ENCODE measurements at places on chromosomes 5 and 9.

DNA sequence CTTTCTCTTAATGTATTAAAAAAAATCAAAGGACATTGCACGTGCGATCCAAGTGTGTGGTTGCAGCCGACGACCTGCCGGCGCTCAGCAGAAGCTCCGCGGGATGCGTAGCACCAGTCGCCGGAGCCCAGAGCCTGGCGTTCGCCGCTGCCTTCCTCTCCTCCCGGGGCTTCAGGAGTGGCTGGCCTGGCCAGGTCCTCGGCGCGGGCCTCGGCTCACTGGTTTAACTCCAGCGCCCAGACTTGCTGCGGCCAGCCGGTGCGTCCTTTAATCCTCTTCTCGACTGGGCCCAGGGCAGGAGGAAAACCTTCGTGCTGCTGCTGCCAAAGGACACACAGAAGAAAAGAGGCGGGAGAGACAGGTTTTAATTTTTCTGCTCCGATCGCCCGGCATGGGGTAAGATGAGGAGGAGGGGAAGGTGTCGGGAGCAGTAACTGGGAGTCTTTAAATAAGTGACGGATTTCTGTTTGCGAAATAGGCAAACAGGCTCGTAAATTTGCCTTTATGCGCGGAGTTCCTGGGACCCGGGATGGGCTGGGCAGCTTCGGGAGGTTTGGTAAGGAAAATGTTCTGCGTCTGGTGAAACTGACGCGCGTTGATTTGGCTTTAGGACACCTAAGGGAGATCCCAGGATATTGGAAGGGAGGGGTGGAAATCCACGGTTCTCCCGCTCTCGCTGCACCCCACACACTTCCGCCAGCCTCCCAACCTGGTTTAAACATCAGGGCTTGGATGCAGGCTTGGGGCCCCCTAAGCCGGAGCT, 2.3 kb downstream of the HAND1 start:
- no peak for DNase-seq

GRCh38 chr5:158382473-158382872, 523.5 kb upstream of the CLINT1 start:
- DNase-seq = no peak

DNA sequence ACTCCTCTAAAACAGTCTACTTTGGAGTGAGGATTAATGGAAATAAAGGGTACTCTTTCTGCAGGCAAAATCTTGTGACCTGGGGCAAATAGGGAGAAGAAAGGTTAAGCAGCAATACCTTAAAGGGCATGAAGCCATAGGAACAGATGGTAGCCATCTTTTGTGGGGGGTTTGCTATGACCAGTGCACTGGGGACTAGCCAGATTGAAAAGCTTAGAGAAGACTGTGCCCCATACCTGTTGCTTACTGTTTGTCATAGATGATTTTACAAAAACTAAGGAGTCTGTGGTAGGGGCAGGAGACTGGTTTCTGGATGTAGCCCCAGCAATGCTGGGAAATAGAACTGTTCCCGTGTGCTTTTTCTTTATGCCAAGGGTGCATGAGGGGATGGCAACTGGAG, 58.6 kb downstream of the PAM start:
- no peak for DNase-seq

GRCh38 chr5:143181173-143181572, 222.3 kb downstream of the NR3C1 start:
- DNase-seq = no peak

GRCh38 chr5:107381189-107381856, 289.4 kb downstream of the EFNA5 start:
- no peak for DNase-seq

- no peak for DNase-seq
Measured at GRCh38 chr5:89080467-89081116, 197.6 kb upstream of the MEF2C start.

DNA sequence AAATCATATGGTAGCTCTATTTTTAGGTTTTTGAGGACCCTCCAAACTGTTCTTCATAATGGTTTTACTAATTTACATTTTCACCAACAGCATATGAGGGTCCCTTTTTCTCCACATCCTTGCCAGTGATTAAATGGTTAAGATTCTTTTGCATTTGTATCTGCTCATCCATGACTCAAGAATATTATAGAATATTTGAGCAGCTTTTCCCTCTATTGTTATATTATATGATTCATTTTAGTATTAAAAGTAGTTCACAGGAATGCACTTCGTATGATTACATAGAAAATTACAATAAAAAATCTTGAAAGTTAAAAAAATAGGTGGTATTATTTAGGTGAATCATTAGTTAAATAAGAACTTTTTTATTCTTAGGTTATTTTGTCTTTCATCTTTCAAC, 140.7 kb downstream of the WDR70 start:
- DNase-seq = no peak

DNA sequence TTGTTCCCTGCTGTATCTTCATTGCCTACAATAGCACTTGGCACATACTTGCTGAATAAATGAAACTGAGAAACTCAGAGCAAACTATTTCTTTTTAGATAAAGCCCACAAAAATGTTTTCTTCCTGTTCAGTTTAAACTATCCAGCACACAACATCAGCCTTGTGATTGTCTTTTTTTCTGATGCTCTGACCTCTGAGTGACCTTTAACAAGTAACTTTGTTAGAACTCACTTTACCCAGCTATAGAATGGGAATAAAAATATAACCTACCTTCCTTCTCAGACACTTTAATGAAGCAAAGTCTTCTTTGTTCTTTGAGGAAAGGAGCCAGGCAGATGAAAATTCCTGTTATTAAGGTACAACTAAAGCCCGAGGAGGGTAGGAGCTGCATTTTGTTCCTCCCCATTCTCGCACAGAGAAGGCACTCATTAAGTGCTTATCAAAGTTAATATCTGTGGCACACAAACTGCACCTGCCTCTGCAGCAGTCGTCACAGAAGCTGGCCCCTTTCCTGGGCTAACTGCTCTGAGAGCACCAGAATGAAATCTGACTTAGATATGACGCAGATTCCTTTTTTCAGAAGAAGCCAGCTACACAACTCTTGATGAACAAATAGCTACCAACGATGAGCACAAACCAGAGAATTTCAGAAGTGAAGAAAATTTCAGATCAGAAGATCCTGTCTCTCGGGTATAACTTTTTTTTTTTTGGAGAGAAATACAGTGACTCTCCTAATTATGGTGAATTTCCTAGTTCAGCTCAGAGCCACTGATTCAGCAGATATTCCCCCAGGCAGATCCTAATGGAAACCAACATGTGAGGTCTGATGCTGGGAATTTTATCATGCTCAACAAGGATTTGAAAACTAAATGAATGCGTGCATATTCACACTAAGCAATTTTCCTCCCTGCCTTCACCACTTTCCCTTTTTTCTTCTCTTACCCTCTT, 31.0 kb upstream of the NR3C1 start:
- no peak for DNase-seq

DNA sequence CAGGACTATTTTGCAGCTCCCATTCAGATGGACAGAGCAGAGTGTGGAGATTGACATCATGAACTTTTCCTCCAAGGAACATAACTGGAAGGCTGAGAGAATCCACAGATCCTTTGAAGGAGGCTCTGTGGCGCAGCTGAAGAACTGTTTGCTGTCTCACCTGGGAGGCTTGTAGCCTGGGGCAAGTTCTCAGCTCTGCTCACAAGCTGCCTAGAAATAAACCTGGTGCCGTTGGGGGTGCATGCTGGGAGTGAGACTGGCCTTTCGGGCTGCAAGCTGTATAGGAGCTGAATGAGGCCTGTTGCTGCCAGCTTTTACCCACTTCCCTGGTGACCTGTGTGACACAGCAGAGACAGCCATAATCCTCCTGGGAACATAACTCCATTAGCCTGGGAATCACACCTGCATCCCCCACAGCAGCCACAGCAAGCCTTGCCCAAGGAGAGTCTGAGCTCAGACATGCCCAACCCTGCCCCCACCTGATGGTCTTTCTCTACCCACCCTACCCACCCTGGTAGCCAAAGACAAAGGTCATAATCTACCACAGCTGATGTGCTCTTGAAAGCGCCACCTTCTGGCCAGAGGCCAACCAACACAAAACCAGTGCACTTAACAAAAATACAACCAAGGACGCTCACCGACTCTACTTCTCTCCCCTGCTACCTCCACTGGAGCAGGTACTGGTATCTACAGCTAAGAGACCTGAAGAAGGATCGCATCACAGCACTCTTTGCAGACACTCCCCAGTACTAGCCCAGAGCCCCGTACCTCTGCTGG, 205.1 kb upstream of the MRPS30 start:
- no peak for DNase-seq

DNA sequence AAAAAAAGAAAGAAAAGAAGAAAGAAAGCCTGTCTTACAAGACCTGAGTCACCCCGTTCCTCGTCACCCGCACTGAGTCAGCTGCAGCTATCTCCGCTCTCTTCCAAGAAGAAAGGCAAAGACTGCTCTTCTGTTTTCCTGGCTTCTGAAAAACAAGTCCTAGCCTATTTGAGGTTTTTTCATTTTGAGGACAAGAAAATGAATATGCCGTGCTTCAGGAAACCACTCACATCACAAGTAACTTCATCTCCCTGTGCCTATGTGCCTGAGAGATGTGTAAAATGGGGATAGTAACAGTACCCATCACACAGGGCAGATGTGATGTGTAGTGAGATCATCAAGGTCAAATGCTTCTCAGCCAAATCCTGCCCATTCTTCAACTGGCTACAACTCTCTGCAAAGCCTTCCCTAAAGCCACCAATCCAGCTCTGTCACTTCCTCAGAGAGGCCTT, 78.4 kb downstream of the GLDC start:
- no peak for DNase-seq

DNA sequence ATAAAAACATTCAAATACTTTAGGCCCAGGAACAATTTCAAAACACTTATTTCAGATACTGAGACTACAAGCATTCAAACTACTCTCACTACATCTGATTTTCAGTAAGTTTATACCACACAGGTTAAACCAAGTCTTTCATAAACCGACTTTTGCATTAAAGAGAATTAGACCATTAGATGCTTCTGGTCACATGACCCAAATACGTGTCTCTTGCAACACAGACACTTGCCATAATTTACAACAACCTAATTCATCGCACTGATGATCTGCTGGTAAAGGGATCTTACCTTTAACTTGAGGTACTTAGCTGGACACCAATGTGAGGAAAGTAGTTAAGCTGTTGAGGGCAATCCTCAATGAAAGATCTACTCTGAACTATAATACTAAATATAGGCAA, 3.2 kb downstream of the HNRNPH1 start:
- no peak for DNase-seq

- DNase-seq = no peak
Measured at GRCh38 chr5:18745042-18745987, 1111.1 kb downstream of the TAF11L14 start.

GRCh38 chr9:89544279-89544661, 46.4 kb upstream of the SEMA4D start:
- no peak for DNase-seq

DNA sequence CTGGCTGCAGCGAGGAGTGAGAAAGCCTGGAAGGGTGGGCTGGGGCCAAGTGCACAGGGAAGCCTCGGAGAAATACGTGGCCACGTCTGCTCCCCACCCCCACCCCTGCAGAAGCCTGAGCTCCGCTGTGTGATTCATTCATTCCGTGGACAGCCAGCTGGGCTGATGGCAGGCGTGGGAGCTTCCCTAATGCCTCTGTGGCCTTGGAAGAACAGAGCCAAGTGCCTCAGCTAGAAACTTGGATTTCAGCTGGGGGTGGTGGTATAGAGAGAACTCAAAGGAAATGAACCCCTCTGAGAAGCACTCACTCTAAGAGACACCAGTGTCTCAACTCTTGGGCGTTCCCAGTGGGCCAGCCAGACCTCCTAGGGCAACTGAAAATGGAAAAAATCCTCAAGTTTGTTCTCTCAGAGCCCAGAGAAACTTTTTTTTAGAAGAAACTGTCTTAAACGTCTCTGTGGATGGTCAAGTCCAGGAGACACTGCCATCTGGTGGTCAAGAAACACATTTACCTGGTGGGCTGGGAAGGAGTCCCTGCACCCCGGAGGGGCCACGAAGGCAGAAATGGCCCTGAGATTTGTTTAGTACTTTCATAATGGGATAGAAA, 18.0 kb downstream of the ATOX1 start:
- DNase-seq = peak; percentile 44

DNA sequence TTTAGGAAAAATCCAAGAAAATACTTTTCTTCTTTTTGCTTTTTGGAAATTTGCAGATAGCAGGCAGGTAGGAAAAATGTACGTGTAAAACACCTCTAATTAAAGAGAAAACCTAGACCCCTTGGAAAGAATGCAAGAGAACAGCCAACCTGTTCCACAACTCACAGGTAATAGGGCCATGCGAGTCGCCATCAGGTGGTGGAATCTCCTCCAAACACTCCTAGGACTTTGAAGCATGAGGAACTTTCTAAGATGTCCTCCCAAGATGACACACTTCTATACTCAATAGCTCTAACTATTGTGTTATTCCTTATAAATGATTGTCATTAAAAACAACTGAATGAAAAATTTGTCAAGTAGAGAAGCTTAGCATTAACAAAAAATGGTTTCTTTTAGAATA, 174.0 kb downstream of the TMC1 start:
- no peak for DNase-seq

GRCh38 chr5:77423022-77423750, 68.9 kb downstream of the WDR41 start:
- no peak for DNase-seq

DNA sequence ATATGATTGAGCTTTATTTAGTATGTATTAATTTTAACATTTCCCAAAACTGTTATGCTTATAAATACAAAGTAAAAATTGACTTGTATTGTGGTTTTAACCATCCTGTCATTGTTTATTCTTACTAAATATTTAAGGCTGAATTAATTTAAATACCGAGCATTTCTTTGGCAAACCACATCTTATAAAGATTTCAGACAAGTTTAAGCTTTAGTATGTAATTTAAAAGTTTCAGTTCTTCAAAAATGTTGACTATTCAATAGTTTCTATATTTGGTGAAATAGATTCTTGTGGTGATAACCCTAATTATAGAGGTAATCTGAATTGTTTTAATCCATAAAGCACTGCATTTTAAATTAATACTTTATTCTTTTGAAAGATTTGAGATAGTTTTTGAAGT, 65.5 kb downstream of the CCNH start:
- DNase-seq = no peak

- DNase-seq = no peak
Measured at GRCh38 chr9:4886698-4887097, 94.0 kb downstream of the RCL1 start.

GRCh38 chr5:103035701-103036100, 84.2 kb downstream of the GIN1 start:
- no peak for DNase-seq

DNA sequence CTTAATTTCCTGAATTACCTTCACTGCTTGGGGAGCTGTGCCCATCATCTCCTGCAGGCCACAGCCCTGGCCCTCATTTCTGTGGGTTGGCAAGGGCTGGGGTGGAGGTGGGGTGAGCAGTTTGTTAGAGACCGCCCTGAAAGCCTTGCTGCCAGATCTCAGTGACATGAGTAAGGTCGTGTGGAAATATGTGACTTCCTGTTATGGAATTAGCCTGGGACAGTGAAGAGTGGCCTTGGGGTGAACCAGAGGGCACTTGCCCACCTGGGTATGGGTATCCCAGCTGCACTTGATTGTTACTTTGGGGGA, 2.5 kb upstream of the HNRNPAB start:
- DNase-seq = no peak
